ENCODE measurements at places on chromosomes 1 and 21. TPM values are rescaled to one million over a fixed set of nuclear protein-coding genes. Genes with fewer than 3 reads are reported as not detected.

CR2 gene
- total RNA-seq = not detected

EPHA10 gene
- total RNA-seq = 0.58 TPM

AXDND1 gene
- 0.40 TPM for total RNA-seq

A3GALT2 gene
- total RNA-seq = not detected

CDC7 gene
- total RNA-seq = 12.6 TPM

CFHR2 gene
- total RNA-seq = not detected

CSMD2 gene
- total RNA-seq = not detected

IL19 gene
- total RNA-seq = not detected

FCRL1 gene
- not detected for total RNA-seq

SLC30A2 gene
- not detected for total RNA-seq

LCK gene
- 0.83 TPM for total RNA-seq

SAMD13 gene
- 0.18 TPM for total RNA-seq

CALML6 gene
- 0.11 TPM for total RNA-seq

TMEM200B gene
- total RNA-seq = 1.1 TPM

HCRTR1 gene
- not detected for total RNA-seq

FOXO6 gene
- 0.13 TPM for total RNA-seq
